Aorta (tissue), 5 donors: ENCODE measurements at places on chromosomes 11 and 22. TPM values are rescaled to one million over a fixed set of nuclear protein-coding genes. Genes with fewer than 3 reads are reported as not detected.
A peak's percentile ranks its signal among the peaks of the same experiment; 100 is the strongest.

DNA sequence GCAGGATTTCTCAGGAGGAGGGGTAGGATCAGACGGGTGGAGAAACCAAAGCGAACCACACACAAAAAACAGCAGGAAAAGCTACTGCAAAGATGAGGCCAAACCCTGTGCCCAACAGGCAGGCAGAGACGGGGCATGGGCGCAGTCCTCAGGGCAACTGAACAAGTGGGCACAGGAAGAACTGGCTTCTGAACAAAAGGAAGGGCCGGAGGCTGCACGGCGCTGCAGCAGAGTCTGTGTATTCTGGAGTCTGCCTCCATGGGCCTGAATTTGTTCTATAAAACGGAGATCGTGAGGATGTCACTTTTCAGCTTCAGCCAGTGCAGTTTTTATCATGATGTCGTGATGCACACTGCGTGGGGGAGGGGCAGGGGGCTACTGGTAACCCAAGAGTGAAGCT lies 1026.0 kb downstream of the TBC1D22A start:
- DNase-seq = peak; percentile 64

DNA sequence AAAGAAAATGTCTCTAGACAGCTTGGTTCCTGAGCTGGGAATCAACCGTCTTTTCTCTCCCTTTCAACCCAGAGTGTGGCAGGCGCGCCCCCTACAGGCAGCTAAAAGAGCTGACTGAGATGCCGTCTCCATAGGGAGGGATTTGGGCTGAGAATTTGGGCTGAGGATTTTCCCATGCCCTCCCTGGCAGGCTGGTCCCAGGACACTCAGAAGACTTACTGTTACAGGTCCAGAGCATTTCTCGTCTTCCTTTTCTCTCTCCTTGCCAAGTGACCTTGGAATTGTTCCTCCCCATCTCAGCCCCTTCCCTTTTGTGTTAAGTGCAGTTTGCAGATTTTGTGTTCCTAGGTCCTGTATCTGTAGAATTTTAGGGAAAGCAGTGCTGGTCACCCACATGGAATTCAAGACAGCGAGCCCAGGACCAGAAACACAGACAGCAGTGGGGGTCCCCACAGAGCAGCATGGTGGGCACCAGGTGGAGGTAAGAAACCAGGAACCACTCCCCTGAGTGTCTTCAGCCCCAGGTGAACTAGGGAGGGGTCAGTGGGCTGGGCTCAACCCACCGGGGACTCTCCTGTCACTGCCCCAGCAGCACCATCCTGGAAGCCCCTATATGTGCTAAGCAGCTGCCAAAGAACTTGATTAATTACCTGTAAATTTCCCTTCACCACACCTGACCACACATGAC lies 9.9 kb upstream of the IGLL5 start:
- peak; percentile 72 for DNase-seq

DNA sequence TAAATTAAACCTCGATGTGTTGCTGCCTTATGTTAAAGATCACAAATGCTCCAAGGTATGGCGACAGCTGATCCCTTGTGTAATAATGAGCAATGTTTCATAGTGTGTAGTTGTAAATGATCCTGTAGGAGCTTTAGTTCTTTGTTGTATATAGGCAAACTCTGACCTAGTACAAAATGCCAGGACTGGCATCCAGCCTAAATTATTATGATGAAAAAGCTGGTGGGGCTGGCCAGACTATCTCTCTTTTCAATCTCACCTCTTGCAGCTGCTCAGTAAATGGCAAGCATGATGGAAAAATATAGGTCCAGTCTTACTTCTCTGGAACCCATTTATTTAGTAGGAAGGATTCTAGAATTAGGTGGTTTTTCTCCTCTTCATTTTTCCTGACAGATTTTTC lies 345.1 kb upstream of the C11orf87 start:
- DNase-seq = no peak

GRCh38 chr11:57647960-57648800 lies 1.5 kb downstream of the YPEL4 start:
- DNase-seq = no peak

DNA sequence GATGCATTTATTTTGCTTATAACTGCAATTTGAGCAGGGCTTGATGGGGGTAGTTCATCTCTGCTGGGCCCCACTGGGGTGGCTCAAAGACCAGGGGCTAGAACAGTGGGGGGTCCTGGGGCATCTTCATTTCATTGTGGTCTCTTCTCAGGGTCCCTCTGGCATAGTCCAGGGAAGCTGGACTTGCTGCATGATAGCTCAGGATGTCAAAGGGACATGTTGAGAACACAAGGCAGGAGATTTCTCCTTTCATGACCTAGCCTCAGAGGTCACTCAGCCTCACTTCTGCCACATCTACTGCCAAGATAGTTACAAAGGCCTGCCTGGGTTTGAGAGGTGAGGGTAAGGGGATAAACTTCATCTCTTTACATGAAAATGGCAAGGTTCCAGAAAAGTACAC lies 89.5 kb downstream of the CWC15 start:
- DNase-seq = no peak

Gene TMEM25
- 20.7 TPM for total RNA-seq

Gene CHST1
- total RNA-seq = 11.0 TPM

Gene MLC1
- total RNA-seq = 0.16 TPM
